Activated CD4-positive, alpha-beta T cell treated with anti-CD3 and anti-CD28 coated beads for 36 hours (primary cell): ENCODE measurements at places on chromosomes 7 and 10.
A peak's percentile ranks its signal among the peaks of the same experiment; 100 is the strongest.

- DNase-seq = peak; percentile 85
- H3K27ac ChIP-seq = peak overlapping the region; percentile 52
- H3K36me3 ChIP-seq = peaks cover 15% of the 10 kb centered on the region
- H3K4me3 ChIP-seq = peak overlapping the region; percentile 74
- H3K4me1 ChIP-seq = peaks cover 55% of the 10 kb centered on the region
- H3K27me3 ChIP-seq = no peaks in the 10 kb centered on the region
Observed at GRCh38 chr10:79242620-79243152, 104.6 kb upstream of the PPIF start.

DNA sequence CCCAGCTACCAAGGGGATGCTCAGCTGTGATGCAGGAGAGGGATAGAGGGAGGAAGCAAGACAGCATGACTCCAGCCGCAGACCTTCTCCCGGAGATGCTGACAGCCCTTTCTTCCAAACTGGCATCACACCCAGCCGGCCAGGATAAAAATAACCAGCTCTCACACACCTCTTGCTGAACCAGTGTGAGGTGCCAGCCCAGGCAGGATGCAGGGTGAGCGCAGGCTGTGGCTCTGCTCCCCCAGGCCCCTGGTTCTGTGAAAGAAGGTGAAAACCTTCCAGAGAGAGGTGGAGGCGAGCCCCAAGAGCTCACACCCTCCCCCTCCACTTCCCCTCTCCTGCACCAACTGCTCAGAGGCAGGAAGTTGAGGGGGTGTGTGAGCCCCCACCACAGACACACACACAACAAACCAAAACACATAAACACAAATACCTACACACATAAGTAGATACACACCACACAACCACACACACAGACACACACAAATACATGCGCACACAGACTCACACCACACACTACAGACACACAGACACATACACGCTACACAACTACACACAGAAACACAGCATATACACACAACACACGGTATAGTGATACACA is 4.0 kb downstream of the GPR15LG start:
- H3K4me1 ChIP-seq = peaks cover 7% of the 10 kb centered on the region
- DNase-seq = peak; percentile 61
- no peaks in the 10 kb centered on the region for H3K36me3 ChIP-seq
- H3K27ac ChIP-seq = no peak overlapping the region

DNA sequence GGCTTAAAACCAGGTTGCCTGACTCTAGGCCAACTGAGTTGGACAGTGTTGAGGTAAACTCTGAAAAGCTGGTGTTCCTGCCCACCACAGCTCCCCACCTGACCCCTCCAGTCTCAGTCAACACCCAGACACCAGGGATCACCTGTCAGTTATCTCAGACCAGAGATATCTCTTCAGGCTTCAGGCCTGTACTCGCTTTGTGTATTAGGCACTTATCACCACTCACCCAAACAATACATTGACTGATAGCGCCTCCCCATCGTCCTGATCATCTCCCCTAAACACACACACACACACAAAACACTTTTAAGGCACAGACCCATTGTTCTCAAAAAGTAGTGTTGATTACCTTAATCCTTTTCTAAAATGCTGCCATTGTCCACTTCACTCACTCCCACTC is 111.5 kb downstream of the PLCE1 start:
- no peak for DNase-seq
- H3K27me3 ChIP-seq = peaks cover 9% of the 10 kb centered on the region
- no peak overlapping the region for H3K4me3 ChIP-seq
- no peaks in the 10 kb centered on the region for H3K4me1 ChIP-seq
- H3K27ac ChIP-seq = no peak overlapping the region

- no peak overlapping the region for H3K4me3 ChIP-seq
- H3K27ac ChIP-seq = no peak overlapping the region
- no peaks in the 10 kb centered on the region for H3K36me3 ChIP-seq
Observed at GRCh38 chr10:120394446-120394845, 62.6 kb upstream of the PLPP4 start.

DNA sequence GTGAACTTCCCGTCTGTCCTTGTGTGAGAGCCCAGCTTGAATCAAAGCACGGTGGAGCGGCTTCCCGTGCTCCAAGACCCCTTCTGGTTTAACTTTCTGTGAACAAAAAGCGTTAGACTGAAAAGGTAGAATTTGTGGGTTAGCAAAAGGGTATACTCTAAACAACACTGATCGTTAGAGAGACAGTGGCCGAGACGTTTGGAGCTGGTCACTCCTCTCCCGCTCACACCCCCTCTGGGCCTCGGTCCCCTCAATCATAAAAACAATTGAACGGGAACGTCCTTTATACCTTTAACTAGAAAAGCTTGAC is 502 bp downstream of the PRKRIP1 start:
- no peak for DNase-seq
- H3K27ac ChIP-seq = peak overlapping the region; percentile 93
- peaks cover 42% of the 10 kb centered on the region for H3K36me3 ChIP-seq
- peaks cover 19% of the 10 kb centered on the region for H3K4me1 ChIP-seq
